A549 (cell line): ENCODE measurements at places on chromosomes 1 and 21.

DNA sequence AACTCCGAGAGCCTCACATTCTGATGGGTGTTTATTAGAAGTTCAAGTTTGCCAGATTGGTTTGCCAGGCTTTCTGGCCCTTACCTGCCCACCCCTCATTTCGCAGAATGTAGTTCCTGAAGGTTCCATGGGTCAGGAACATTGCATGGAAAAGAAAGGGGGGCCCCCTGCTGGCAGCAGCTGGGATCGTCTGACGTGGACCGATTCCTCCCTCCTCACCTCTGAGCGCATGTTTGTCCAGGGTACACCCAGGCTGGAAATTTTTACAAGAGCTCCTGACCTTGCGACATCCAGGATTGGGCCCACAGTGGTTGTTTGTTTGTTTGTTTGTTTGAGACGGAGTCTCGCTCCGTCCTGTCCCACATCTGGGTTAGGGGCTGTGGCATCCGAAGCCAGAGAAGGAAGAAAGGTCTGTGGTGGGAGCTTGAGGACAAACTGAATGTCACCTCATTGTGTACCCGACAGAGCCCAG lies 126.0 kb upstream of the TMEM51 start:
- peak; percentile 64 for DNase-seq

DNA sequence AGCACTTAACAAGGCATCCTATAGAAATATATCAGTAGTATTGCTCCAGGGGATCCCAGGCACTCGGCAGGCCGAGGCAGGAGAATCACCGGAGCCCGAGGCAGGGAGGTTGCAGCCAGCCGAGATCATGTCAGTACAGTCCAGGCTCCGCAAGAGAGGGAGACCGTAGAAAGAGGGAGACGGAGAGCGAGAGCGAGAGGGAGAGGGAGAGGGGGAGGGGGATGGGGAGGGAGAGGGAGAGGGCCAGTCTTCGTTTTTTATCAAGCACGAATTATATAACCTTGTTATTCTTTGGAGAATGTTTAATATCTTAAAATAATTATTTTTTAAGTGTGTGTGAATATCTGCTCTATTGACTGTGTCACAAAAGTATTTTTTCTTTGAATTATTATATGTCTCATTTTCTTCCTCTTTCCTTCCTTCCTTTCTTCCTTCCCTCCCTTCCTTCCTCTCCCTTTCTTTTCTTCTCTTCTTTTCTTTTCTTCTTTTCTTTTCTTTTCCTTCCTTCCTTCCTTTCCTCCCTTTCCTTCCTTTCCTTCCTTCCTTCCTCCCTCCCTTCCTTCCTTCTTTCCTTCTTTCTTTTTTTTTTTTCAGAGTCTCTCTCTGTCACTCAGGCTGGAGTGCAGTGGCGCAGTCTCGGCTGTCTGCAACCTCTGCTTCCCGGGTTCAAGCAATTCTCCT lies 233.7 kb downstream of the SRGAP2C start:
- no peak for DNase-seq

GRCh38 chr1:112852276-112852675 lies 103.7 kb downstream of the SLC16A1 start:
- DNase-seq = no peak

- no peak for DNase-seq
Measured at GRCh38 chr1:226784081-226785049, 45.3 kb upstream of the ITPKB start.

DNA sequence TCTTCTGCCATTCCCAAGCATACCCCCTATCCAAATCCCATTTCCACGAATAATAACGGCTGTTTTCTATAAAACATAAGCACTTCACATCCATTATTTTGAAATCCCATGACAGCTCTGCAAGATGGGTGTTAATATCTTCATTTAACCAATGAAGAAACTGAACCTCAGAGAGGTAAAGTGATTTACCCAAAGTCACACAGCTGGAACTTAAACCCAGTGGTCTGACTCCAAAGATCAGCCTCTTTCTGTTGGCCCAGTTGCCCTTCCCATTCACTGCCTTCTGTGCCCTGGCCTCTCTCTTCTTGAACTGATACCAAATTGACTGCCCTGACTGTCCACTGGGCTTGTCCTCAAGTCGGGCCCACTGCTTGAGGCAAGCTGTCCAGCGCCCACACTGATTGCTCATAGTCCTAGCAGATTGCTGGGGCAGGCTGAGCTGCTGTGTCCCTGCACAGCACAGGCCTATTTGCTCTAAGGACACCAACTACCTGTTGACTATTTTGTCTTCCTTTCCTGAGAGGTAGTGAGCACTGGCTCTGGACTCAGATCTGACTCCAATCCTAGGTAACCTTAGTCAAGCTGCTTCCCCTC lies 19.3 kb downstream of the TAL1 start:
- no peak for DNase-seq

GRCh38 chr1:207081088-207081487 lies 7.6 kb upstream of the C4BPB start:
- DNase-seq = peak; percentile 17

DNA sequence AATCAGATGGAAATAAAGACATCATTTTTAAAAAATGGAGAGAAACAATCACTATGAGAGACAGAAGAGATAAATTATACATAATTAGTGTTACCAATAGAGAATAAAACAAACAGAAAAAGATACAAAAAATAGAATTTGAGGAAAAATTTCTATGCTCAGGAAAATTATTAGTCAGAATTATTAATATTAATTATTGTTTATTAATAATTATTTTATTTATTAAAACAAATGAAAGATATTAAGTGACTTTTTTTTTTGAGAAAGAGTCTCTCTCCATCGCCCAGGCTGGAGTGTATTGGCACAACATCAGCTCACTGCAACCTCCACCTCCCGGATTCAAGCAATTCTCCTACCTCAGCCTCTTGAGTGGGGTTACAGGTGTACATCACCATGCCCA lies 299.8 kb upstream of the NR5A2 start:
- DNase-seq = no peak

GRCh38 chr1:62304975-62305374 lies 14.3 kb downstream of the KANK4 start:
- DNase-seq = no peak
